ENCODE measurements at places on chromosomes 13 and 19.
A peak's percentile ranks its signal among the peaks of the same experiment; 100 is the strongest.

- no peak for DNase-seq
Measured at GRCh38 chr19:38686530-38686888, 39.1 kb downstream of the ACTN4 start.

GRCh38 chr13:49996951-49997895 lies at the start of gene TRIM13:
TSS of gene TRIM13 (plus strand) at chr13:49997042. CDS start at chr13:50011941, 14,899 bp downstream.
- DNase-seq: peak; percentile 94

GRCh38 chr13:31538067-31539042 lies 201.0 kb upstream of the RXFP2 start:
- DNase-seq: peak; percentile 20

- DNase-seq: no peak
Measured at GRCh38 chr19:46721269-46722003, 4.5 kb upstream of the PRKD2 start.

DNA sequence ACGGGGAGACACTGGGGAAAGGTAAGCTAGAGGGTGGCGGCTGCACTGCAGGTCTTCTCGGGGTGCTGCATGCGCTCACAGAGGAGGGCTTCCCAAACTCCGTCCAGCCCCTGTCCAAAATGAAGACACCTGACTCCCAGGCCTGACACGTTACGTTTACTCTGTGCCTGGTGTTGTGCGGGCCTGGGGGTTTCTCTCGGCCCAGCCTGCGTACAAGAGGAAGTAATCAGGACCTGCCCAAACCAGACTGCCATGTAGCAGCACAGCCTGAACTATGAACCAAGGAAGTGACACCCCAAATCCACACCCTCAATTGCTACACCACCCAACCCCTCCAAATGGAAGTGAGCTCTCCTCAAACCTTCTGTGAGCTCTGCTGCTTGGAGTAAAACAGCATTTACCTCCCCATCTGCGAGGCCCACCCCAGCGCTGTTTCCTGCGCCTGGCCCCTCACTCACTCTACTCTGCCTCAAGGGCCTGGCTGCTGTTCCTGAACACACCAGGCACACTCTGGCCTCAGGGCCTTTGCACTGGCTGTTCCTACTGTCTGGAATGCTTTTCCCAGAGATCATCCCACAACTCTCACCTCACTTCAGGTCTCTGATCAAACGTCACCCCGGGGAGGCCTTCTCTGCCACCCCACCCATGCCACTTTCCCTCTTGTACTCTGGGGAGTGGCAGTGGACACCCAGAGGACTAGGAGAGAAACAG lies 3.0 kb downstream of the HSPBP1 start:
- no peak for DNase-seq

DNA sequence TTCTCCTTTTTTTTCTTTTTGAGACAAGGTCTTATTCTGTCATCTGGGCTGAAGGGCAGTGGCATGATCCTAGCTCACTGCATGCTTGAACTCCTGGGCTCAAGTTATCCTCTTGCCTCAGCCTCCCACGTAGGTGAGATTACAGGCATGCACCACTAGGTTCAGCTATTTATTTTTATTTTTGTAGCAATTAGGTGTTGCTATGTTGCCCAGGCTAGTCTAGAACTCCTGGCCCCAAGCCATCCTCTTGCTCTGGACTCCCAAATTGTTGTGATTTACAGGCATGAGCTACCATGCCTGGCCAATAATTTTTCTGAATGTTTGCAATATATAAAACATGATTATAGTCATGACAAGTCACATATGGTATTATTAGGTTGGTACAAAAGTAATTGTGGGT lies 161.1 kb upstream of the ATXN8OS start:
- DNase-seq: no peak
